ENCODE measurements at places on chromosomes 7 and 10.

GRCh38 chr10:35595106-35595505 lies 10.0 kb upstream of the GJD4 start:
- no peak for DNase-seq

GRCh38 chr7:106019470-106019820 lies 56.4 kb downstream of the CDHR3 start:
- DNase-seq: no peak

GRCh38 chr7:16462431-16462889 lies 3.1 kb downstream of the SOSTDC1 start:
- no peak for DNase-seq

GRCh38 chr7:102450242-102450641 lies 14.4 kb downstream of the ALKBH4 start:
- DNase-seq: peak; percentile 49

GRCh38 chr7:23396222-23397015 lies 73.9 kb downstream of the IGF2BP3 start:
- no peak for DNase-seq

GRCh38 chr10:121594076-121594475 lies 4.2 kb downstream of the FGFR2 start:
- DNase-seq: no peak

DNA sequence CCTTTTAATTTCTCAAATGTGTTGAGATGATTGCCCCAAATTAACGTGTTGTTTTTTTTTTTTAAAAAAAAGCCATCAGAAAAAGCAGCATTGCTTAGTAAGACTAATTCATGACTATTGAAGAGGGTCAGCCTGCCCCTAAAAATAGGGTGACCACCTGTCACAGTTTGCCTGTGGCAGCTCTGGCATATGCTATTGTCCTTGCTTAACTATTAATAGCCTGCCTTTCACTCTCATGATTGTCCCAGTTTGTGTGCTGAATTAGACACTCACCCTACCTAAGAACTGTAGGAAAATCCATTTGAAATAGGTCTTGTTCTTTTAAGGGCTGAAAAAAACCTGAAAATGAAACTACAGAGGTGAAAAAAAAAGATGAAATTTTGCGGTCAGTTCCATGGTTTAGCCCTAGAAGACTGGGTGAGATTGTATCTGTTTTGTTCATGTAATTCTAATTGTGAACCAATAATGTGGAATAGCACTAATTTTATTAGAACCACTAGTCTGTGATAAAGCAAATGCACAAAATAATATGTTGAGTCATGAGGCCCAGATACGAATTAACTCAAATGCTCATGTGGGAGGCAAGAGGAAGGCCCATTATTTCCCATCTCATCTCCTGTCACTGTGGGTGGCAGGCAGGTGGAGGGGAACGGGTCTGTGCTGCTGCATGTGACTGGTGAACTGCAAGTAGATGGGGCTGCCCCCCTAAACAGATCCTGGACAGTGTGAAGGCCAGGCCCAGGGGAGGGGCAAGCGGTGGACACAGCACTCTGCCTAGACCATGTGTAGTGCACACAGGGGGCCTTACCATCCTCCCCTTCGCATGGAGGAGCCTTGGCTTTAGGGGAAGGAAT lies 265.4 kb upstream of the NFE2L3 start:
- DNase-seq: no peak

GRCh38 chr10:86942441-86943315 lies 14.7 kb downstream of the MMRN2 start:
- DNase-seq: no peak

DNA sequence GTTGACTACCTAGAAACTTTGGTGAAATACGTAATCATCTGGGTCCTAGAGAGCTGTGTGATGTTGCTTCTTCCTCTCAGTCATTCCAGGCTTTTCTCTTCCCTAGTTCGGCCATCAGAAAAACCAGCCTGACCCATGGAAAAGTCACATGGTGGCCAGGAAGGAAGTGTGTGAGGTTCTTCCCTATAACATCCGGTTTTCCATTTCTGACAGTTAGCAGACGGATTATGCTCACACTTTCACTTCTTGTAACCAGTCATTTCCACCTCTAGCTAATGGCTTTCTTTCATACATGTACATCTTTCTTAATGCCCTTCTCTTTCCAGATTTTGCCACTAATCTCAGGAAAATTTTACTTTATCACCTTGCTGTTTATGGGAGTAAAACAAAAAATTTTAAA lies 110.0 kb upstream of the GLCCI1 start:
- DNase-seq: peak; percentile 13

DNA sequence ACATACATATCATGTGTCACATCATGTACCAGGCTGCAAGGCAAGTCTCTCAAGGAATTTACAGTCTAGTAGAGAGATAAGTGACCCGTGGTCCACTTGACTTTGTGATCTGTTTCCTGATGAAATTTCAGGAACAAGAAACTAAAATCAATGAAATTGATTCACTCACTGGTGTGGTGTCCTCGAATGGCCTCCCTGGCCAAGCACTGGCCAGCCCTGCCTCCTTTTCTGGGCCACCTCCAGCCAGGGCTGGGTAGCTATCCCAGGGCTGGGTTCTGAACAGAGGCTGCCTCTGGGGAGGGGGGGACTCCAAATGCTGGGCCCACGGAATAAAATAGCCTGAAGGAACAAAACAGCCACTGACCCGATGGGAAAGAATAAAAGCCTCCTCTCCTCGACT lies 182.2 kb downstream of the HERPUD2 start:
- DNase-seq: no peak

GRCh38 chr10:123885406-123886170 lies 6.0 kb downstream of the CPXM2 start:
- no peak for DNase-seq

GRCh38 chr10:109591601-109592000 lies 331.7 kb downstream of the XPNPEP1 start:
- DNase-seq: no peak

DNA sequence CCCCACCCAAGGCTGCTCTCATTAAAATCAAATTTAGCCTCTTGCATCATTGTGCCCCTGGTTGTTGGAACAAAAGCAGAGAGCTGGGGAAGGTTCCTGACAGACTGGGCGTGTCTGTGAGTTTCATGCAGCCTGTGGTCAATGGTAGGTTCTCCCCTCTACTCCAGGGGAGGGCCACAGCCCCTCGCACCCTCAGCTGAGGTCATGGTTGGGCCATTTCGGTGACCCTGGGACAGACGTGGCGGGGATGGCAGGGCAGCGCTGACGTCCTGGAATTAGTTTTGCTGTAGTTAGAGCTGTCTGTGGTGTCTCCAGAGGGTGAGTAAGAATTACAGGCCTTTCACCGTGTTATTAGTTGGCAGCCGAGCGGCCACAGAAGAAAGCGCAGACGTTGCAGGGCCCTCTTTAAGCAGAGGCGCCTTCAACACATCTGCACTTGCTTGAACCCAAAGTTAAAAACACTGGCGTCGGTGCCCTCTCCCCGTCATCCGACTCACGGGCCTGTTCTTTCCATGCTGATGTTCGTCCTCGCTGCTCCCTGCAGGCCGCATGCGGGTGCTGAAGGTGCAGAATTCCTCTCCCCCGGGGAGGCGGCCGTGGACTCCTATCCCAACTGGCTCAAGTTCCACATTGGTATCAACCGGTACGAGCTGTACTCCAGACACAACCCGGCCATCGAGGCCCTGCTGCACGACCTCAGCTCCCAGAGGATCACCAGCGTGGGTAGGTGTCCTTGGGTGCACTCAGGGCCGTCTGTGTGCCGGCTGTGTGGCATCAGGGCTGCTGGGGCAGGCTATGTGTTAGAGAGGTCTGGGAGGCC lies 2.8 kb downstream of the FAM20C start:
- DNase-seq: no peak

- no peak for DNase-seq
Observed at GRCh38 chr7:64793106-64793755, 997 bp upstream of the ZNF138 start.
